Cortex of kidney (tissue), 1 donor: ENCODE measurements at places on chromosomes 3 and 15.

GRCh38 chr3:180188512-180189309 is 152.0 kb upstream of the PEX5L start:
- DNase-seq = no peak

GRCh38 chr3:150610785-150611184 is 7.7 kb downstream of the SELENOT start:
- DNase-seq = no peak

DNA sequence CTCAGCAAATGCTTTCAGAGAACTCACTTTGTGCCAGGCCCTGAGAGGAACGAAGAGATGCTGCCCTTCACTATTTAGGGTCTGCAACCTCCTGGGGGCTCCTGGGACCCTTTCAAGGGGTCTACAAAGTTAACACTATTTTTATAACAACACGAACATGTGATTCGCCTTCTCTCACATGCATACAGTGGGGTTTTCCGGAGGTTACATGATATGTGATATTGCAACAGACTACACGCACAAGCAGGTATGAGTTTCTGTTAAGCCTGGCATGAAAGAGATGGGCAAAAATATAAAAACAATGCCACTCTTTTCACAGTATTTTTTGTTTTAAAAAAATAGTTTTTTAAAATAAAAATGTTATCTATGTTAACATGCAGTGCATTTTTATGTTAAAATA is 10.3 kb downstream of the STARD5 start:
- no peak for DNase-seq

GRCh38 chr3:112302881-112303763 is 9.1 kb upstream of the SLC9C1 start:
- DNase-seq = no peak

DNA sequence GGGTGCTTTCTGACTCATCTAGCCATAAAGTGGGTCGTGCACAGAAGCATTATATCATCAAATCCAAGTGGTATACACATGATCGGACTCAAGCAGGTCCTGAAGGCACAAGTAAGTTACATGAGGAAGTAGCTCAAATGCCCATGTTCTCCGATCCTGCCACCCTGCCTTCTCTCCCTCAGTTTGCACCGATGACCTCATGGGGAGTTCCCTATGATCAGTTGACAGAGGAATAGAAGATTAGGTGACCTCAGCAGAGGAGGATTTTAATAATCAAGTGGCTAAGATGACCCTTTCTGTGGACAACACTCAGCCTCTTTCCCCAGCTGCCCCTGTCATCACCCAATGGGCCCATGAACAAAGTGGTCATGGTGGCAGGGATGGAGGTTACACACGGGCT is 149.5 kb downstream of the TBC1D5 start:
- DNase-seq = no peak

GRCh38 chr3:155738580-155739076 is 6.2 kb downstream of the PLCH1 start:
- DNase-seq = no peak

DNA sequence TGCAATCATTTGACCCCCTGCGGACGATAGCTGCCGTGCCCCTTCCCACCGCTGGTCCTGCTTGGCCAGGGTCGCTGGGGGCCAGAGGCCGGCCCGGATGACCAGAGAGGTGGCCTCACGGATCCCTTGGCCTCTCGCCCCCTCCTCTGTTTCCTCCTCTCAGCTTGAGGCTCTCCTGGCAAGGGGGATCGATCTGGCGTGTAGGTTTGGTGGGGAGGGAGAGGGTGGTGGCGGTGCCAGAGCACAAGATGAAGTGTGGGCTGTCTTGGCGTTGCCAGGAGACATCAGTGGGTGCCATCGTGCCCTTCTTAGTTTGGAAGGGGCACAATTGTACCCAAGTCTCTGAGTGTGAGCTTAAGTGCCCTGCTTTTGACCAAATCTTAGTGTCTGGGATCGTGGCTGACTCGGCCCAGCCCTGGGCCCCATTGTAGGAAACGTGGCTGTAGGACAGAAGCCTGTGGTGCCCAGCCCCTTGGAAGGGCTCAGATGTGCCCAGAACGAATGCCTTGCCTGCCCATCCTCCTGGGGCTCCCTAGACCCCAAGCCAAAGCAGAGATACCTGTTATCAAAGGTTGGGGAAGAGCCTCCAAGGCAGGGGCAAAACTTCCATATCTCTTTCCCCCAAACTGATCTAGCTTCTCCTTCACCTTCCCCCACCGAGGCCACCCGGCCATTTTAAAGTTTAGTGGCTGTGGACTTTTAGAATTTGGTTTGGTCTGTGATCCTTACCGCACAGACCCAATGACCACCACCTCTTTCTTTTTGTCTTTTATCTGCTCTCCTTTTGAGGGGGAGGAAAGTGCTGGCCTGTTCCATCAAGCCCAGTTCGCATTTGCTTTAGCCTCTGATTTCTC is 14.4 kb downstream of the NR2F2 start:
- DNase-seq = no peak
